8988T (cell line): ENCODE measurements at places on chromosomes 6 and 20.

DNA sequence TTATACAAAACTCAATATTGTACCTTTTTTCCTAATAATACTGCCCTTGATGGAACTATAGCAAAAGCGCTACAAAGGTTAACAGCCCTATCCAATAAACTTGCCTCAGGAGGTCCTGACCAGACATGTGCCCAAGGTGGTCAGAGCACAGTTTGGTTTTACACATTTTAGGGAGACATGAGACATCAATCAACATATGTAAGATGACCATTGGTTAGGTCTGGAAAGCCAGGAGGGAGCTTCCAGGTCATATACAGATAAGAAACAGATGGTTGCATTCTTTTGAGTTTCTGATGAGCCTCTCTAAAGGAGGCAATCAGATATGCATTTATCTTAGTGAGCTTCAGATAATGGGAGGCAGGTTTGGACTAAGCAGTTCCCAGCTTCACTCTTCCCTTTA, 91.6 kb downstream of the PLG start:
- DNase-seq = no peak

GRCh38 chr6:17899491-17899890, 87.9 kb downstream of the KIF13A start:
- DNase-seq = no peak

DNA sequence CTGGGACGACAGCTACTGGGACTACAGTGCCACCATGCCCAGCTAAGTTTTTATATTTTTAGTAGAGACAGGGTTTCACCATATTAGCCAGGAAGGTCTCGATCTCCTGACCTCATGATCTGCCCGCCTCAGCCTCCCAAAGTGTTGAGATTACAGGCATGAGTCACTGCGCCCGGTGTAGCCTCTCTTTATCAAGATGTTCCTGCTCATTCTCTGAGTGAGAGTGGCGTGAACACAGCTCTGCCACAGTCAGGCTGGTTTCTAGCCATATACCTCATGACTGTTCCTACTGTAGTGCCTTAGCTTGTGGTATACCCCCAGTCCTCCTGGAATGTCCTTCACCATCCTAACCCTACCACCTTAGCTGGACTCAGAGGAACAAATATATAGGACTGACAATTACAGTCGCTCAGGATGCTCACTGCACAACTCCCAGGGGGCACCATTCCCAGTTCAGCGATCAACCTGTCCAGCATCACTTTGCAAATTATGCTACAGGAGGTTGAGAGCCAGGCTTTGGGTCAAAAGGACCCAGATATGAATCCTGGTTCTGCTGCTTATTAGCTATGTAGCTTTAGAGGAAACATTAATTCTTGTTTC, 86.3 kb downstream of the CHMP4B start:
- DNase-seq = no peak

DNA sequence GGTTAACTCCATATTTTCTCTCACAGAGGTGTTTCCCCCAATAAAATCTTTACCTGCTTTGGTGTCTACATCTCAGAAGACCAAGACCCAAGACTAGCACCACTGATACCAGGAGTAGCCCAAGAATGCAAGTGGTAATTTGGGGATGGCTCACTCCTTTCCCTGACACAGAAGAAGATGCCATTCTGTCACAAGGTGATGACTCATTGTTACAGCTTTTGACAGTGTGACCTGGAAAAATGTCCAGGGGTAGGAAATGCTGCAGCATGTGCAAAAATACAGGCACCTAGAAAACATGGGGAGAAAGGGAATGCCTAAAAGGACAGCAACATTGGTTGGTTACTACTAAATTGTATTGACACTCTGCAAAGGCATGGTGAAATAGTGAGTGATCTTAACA, 254.0 kb upstream of the GJE1 start:
- DNase-seq = no peak

GRCh38 chr6:115078555-115078954, 735.7 kb upstream of the HS3ST5 start:
- DNase-seq = no peak
